ENCODE measurements at places on chromosomes 6 and 20. TPM values are rescaled to one million over a fixed set of nuclear protein-coding genes. Genes with fewer than 3 reads are reported as not detected.
A peak's percentile ranks its signal among the peaks of the same experiment; 100 is the strongest.

DNA sequence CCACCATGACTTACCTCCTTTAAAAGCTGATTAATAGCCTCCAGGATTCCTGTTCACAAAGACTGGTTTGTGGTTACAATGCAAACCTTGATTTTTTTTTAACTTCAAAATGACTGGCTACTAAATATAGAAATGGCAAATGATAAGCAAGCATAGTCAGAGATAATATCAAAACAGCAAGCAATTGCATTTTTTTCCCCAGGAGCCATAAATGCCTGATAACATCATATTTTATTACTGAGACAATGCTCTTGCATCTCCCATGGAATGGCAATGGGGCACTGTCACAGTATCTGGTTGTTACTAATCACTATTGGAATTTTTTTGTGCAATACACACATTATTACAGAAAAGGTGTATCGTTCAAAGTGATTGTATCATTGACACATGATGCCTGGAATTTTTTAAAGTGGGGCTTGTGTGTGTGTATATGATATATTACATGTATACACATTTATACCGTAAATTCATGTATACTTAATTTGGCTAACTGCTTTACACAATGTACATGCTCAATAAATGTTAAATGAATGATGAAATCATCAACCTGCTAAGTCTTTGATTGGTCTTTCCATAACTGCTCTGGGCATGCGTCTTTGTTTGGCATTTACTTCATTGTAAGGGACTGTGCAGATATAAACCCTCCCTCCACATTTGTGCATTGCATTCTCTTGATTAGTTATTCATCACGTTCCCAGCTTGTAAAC, 980 bp upstream of the SALL4 start:
- H3K4me3 ChIP-seq = no peak overlapping the region
- peak; percentile 87 for DNase-seq
- peaks cover 13% of the 10 kb centered on the region for H3K4me1 ChIP-seq
- H3K36me3 ChIP-seq = no peaks in the 10 kb centered on the region
- peaks cover 36% of the 10 kb centered on the region for H3K27me3 ChIP-seq
- no peak overlapping the region for H3K27ac ChIP-seq

- H3K27me3 ChIP-seq = no peaks in the 10 kb centered on the region
- peak overlapping the region; percentile 51 for H3K4me3 ChIP-seq
- DNase-seq = peak; percentile 94
- peaks cover 38% of the 10 kb centered on the region for H3K4me1 ChIP-seq
- H3K27ac ChIP-seq = peak overlapping the region; percentile 91
- H3K36me3 ChIP-seq = no peaks in the 10 kb centered on the region
Observed at GRCh38 chr6:154410619-154411072, 54.0 kb upstream of the IPCEF1 start.

- peaks cover 25% of the 10 kb centered on the region for H3K4me1 ChIP-seq
- H3K4me3 ChIP-seq = no peak overlapping the region
- H3K36me3 ChIP-seq = no peaks in the 10 kb centered on the region
Observed at GRCh38 chr6:84651583-84651982, 112.8 kb downstream of the TBX18 start.

- peak; percentile 49 for DNase-seq
- peak overlapping the region; percentile 42 for H3K27ac ChIP-seq
- no peak overlapping the region for H3K4me3 ChIP-seq
- H3K4me1 ChIP-seq = peaks cover 31% of the 10 kb centered on the region
Observed at GRCh38 chr20:50982363-50982762, 23.7 kb downstream of the MOCS3 start.

DNA sequence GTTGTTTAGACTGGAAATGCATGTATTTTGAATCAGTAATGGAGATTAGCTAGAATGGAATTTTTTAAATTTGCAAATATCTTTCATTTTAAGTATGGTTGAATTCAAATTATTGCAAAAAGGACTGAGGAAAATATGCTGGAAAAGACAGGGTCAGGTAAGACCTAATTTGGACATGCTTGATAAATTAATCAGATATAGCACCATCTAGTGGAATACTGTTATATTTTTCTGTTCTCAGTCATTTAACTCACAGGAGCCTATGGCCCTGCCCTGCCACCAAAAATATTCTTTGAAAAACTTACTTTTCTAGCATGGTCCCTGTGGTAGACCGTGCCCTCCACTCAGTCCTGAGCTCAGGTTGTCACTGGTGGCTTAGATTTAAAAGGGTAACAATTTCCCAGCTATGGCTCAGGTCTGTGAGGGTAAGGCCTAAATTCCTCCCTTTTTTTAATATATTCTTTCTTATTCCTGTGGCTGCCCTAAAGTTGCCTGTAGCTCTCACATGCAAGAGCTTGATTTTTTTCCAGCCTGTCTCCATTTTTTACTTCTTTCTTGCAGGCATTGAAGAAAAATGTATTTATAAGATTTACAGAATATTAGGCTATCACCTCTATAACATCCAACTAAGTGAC, 25.3 kb upstream of the KIAA1586 start:
- no peaks in the 10 kb centered on the region for H3K36me3 ChIP-seq
- no peaks in the 10 kb centered on the region for H3K27me3 ChIP-seq
- no peak overlapping the region for H3K4me3 ChIP-seq
- no peaks in the 10 kb centered on the region for H3K4me1 ChIP-seq

GRCh38 chr6:30329331-30329730, 2.6 kb downstream of the TRIM39 start:
- DNase-seq = no peak
- no peak overlapping the region for H3K4me3 ChIP-seq
- no peaks in the 10 kb centered on the region for H3K27me3 ChIP-seq
- peaks cover 19% of the 10 kb centered on the region for H3K4me1 ChIP-seq
- no peak overlapping the region for H3K27ac ChIP-seq

DNA sequence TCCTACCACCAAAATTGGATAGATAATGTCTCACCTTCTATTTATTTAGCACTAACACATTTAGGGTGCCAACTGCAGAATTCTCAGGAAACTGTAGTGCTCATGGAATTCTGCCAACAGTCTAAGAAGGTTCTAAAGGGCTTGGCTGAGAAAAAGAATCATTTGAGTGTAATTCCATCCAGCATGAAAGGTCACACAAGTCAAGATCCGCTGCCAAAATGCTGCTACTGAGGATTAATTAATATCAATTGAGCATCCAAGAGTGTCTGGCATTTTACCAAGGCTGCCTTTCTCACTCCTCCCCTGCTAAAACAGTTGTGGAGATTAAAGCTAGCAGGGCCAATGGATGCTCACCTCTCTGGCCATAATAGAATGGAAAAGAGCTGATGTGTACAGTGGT, 112.7 kb downstream of the FHL5 start:
- DNase-seq = no peak
- no peaks in the 10 kb centered on the region for H3K36me3 ChIP-seq
- no peaks in the 10 kb centered on the region for H3K4me1 ChIP-seq

DNA sequence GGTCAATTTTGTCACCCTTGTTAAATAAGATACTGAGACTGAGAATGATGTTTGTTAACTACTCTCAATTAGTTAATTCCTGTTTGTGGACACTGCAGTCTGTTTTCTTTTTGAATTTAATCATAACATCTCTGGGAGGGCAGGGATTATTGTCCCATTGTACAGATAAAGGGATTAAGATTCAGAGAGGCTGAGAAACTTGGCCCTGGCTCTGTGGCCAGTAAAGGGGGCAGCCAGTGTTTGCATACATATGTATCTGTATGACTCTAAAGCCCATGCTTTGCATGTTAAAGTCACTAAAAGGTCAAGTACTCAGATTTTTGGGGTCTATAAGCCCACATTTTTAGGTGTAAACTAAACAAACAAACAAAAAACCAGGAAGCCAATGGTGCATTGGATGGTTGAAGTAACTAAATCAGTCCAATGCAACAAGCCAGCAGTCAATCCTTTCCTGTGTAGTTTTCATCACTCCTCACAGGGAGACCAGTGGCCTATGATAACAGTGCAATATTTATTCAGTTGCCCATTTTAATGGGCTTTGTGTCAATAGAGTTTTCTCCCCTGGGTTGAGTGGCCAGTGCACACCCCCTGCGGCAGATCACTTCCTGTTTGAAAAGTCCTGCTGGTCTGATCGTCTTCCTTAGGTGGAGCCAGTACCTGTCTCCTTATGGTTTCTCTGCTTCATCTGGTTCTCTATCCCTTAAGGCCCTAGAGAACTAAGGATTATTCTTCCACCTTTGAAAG, 106.7 kb downstream of the SLX4IP start:
- H3K36me3 ChIP-seq = no peaks in the 10 kb centered on the region
- DNase-seq = no peak
- peak overlapping the region; percentile 98 for H3K27ac ChIP-seq
- no peaks in the 10 kb centered on the region for H3K27me3 ChIP-seq
- H3K4me3 ChIP-seq = no peak overlapping the region
- H3K4me1 ChIP-seq = peaks cover 30% of the 10 kb centered on the region

GRCh38 chr6:137002505-137002904, 42.3 kb downstream of the IL20RA start:
- no peak overlapping the region for H3K27ac ChIP-seq
- DNase-seq = no peak
- no peaks in the 10 kb centered on the region for H3K27me3 ChIP-seq
- H3K36me3 ChIP-seq = no peaks in the 10 kb centered on the region
- H3K4me3 ChIP-seq = no peak overlapping the region

- H3K4me1 ChIP-seq = no peaks in the 10 kb centered on the region
- peaks cover 4% of the 10 kb centered on the region for H3K27me3 ChIP-seq
- H3K4me3 ChIP-seq = no peak overlapping the region
- H3K27ac ChIP-seq = no peak overlapping the region
- no peak for DNase-seq
Observed at GRCh38 chr20:63366390-63367365, 5.5 kb upstream of the CHRNA4 start.

DNA sequence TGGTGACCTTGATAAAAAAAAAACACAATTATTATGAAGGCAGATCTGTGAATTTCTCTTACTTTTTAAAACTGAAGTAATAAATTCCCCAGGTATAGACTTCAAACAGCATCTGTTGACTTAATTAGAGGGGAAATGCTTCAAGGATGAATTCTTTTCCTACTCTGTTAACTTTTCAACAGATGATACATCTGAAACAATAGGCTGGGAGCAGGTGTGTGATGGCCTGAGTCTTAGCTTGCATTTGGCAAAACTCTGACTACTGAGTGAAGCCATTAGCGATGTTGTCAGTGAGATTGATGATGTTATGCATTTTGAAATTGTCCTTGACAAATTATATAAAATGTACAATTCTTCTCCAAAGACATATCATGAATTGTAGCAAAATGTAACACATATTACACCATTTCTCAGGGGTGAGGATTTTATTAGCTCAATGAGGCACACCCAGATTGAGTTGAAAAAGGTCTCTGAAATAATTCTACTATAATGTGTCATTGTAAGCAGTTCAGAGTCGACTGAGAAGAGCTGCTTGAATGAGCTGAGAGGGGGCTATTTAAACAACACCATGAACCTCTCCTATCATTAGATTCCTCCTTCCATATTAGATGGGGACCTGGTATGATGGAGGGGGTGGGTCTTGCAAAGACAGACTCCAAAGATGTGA, 39.6 kb upstream of the OGFRL1 start:
- no peak overlapping the region for H3K4me3 ChIP-seq
- H3K27me3 ChIP-seq = no peaks in the 10 kb centered on the region
- H3K27ac ChIP-seq = peak overlapping the region; percentile 15

GRCh38 chr20:41669708-41670263, 51.6 kb upstream of the CHD6 start:
- no peaks in the 10 kb centered on the region for H3K36me3 ChIP-seq
- no peak for DNase-seq
- no peaks in the 10 kb centered on the region for H3K4me1 ChIP-seq
- no peak overlapping the region for H3K27ac ChIP-seq

- peak; percentile 60 for DNase-seq
- H3K4me3 ChIP-seq = no peak overlapping the region
- peaks cover 5% of the 10 kb centered on the region for H3K4me1 ChIP-seq
Observed at GRCh38 chr6:28947831-28948270, 24.1 kb upstream of the TRIM27 start.

DNA sequence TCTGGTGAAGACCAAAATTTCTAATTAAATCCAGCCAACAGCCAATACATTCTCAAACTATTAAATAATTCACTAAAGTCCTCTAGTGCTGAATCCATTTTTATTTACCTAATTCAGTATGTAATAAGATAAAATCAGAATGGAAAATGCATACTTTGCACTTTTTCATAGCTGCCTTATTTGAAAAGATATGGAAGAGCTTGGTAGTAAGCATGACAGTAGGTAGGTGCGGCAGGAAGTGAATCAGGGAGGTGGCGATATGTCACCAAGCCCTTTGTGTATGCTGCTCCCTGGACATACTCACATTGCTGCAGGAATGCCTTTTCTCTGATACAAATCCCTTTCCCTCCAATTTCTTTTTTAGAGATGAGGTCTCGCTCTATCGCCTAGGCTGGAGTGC, 10.2 kb upstream of the TGM3 start:
- no peak overlapping the region for H3K4me3 ChIP-seq
- H3K4me1 ChIP-seq = no peaks in the 10 kb centered on the region
- H3K27me3 ChIP-seq = no peaks in the 10 kb centered on the region
- DNase-seq = no peak
- no peaks in the 10 kb centered on the region for H3K36me3 ChIP-seq

- no peaks in the 10 kb centered on the region for H3K36me3 ChIP-seq
- no peaks in the 10 kb centered on the region for H3K27me3 ChIP-seq
- no peak for DNase-seq
- H3K4me1 ChIP-seq = no peaks in the 10 kb centered on the region
- no peak overlapping the region for H3K4me3 ChIP-seq
Observed at GRCh38 chr20:59453759-59454560, 150.4 kb upstream of the PHACTR3 start.

DNA sequence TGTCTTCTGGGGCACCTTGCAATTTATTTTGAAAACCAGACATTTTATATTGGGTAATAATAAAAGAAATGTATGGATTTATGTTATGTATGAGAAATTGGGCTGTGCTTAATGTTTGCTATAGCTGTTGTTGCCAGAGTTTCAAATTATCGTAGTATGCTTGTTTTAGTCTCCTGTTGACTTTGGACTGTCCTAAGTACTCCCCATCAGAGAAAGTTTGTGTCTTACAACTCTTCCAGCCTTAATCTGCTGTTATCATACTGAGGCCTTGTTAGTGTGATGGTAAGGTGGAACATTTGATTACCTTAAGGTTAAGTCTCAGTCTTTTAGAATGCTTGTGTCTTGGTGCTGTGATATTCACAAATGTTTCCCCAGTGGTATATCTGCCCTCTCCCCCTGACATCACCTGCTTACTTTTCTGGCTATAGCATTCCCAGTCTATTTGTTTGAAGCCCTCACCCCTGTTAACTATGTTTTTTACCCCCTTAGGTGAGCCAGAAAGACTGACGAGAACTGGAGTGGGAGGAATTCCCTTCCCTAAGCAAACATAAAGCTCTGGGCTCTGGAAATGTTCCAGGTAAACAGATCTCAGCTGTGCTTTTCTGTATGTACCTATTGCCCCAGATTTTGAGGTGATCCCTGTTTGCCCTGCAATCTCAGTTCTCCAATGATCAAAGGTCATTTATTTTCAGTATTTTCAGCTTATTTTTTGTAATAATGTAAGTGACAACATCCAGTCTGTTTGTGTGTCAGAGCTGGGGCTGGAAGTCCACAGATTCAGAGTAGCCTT, 581.1 kb upstream of the CITED2 start:
- H3K36me3 ChIP-seq = no peaks in the 10 kb centered on the region
- H3K27ac ChIP-seq = no peak overlapping the region
- H3K4me3 ChIP-seq = no peak overlapping the region
- H3K27me3 ChIP-seq = no peaks in the 10 kb centered on the region

Gene MUC21
- total RNA-seq = not detected

Gene PRR18
- total RNA-seq = 0.29 TPM

Gene SLC17A3
- total RNA-seq = not detected

Gene LY6G6F
- not detected for total RNA-seq

Gene FOXO3
- total RNA-seq = 52.2 TPM

Gene SNAP25
- 1.8 TPM for total RNA-seq

Gene HLA-DRB5
- not detected for total RNA-seq

Gene CALHM4
- total RNA-seq = not detected

Gene SNPH
- 10.0 TPM for total RNA-seq

Gene NNAT
- not detected for total RNA-seq

Gene ARMC12
- total RNA-seq = 0.59 TPM

Gene CLPSL1
- not detected for total RNA-seq
